GM12878 (cell line): ENCODE measurements at places on chromosomes 16 and 17. TPM values are rescaled to one million over a fixed set of nuclear protein-coding genes. Genes with fewer than 3 reads are reported as not detected.

Gene CRYBA1
- not detected in 2 replicates for total RNA-seq

Gene ENDOV
- total RNA-seq, result 10.7 and 11.9 TPM in 2 replicates

Gene QRICH2
- total RNA-seq, result 0.35 and 0.72 TPM in 2 replicates

Gene ABCA8
- 0.15 and 0.19 TPM in 2 replicates for total RNA-seq

Gene C1QTNF1
- 0.21 and 0.56 TPM in 2 replicates for total RNA-seq

Gene FZD2
- total RNA-seq, result 4.2 and 4.3 TPM in 2 replicates

Gene SPIRE2
- total RNA-seq, result 0.35 and 0.64 TPM in 2 replicates

Gene FNDC8
- 0.15 TPM in 1 of 2 replicates, not detected in the other for total RNA-seq

Gene TEKT5
- 0.80 and 2.2 TPM in 2 replicates for total RNA-seq

Gene SLC52A1
- not detected in 2 replicates for total RNA-seq

Gene HOXB1
- total RNA-seq, result not detected in 2 replicates

Gene RAPGEFL1
- total RNA-seq, result 2.8 and 3.2 TPM in 2 replicates

Gene EME1
- total RNA-seq, result 16.8 and 20.8 TPM in 2 replicates

Gene METTL26
- total RNA-seq, result 94.0 and 97.0 TPM in 2 replicates

Gene CHD3
- 77.5 and 86.8 TPM in 2 replicates for total RNA-seq

Gene ACSM2B
- total RNA-seq, result 0.13 TPM in 1 of 2 replicates, not detected in the other

Gene CTRB1
- total RNA-seq, result 4.4 and 6.2 TPM in 2 replicates

Gene KSR1
- total RNA-seq, result 60.7 and 64.9 TPM in 2 replicates

Gene GLP2R
- not detected in 2 replicates for total RNA-seq

Gene KRTAP2-1
- total RNA-seq, result not detected in 2 replicates

Gene KRTAP4-6
- total RNA-seq, result not detected in 2 replicates

Gene C17orf50
- not detected in 2 replicates for total RNA-seq

Gene MLX
- total RNA-seq, result 38.3 and 41.5 TPM in 2 replicates

Gene DUS1L
- total RNA-seq, result 137 and 157 TPM in 2 replicates

Gene CCDC92B
- not detected in 2 replicates for total RNA-seq

Gene UNC119
- 70.7 and 75.6 TPM in 2 replicates for total RNA-seq

Gene SMPD3
- 1.5 and 1.8 TPM in 2 replicates for total RNA-seq

Gene BIRC5
- 73.8 and 76.9 TPM in 2 replicates for total RNA-seq

Gene MILR1
- 13.2 and 16.7 TPM in 2 replicates for total RNA-seq

Gene C17orf67
- total RNA-seq, result 2.6 and 3.3 TPM in 2 replicates

Gene CDH5
- total RNA-seq, result not detected in 2 replicates

Gene MAP3K14
- total RNA-seq, result 33.3 and 35.9 TPM in 2 replicates

Gene DGKE
- total RNA-seq, result 14.9 and 18.0 TPM in 2 replicates

Gene PDP2
- 16.4 and 19.5 TPM in 2 replicates for total RNA-seq

Gene KRTAP9-2
- not detected in 2 replicates for total RNA-seq

Gene RHBDL1
- total RNA-seq, result 1.0 and 1.3 TPM in 2 replicates

Gene TBX4
- not detected in 2 replicates for total RNA-seq

Gene CDRT15
- not detected in 2 replicates for total RNA-seq
